Astrocyte of the spinal cord (primary cell): ENCODE measurements at places on chromosomes 11 and 22.

DNA sequence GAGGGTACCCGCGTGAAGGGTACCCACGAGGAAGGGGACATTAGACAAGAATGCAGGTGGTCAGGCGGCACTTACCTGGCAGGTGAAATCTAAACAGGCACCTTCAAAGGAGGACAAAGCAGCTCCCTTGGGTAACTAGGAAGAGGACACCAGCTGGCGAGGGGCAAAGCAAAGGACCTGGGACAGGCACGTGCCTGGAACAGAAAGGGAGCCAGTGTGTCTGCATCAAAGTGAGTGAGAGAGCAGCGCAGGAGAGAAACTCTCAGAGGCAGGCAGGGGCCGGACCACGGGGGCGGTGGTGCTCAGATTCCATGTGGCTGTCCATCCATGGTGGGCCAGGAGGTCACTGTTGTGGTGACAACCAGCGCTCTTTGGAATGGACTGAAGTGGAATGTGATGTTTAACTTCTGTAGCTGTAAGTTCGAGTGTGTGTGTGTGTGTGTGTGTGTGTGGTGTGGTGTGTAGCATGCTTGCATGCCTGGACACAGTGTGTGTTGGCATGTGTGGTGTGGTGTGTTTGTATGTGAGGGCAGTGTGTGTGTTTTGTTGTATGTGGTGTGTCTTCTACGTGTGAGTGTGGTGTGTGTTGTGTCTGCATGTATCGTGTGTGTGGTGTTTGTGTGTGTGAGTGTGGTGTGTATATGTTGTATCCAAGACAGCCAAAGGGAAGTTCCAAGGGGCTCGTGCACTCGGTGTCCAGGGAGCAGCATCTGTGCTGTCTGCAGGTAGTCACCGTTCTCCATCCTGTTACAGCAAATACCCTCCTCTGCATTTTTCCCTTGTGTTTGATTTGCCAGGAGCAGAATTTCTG is 86.4 kb downstream of the CDKN1C start:
- DNase-seq = no peak

DNA sequence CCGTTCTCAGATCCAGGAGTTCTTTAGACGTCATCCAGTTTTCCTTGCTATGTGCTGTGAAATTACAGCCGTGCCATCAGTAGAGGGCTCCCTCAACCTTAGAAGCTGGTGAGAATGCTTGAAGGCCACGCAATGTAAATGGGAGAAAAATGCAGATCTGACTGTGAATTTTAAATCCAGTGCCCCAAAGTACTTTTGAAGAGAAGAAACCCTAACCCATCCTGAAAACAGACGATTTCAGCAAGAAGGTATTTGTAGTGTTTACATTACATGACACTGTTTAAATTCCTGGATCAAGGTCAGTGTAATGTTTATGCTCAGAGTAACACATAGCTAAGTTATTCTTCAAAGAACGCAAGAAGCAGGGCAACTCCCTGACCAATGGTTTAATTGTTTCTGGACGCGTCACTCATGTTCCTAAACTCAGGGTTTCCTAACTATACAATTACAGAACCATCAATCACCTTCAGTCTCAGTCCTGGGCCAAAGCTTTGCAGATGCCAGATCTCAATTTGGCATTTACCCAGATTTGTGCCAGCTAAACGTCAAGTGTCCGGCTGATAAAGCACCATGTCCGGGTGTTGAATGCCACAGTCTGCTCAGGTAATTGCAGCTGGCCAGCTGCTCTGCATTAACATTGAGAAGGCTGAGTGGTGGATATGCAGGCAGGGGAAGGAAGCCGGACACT is 38.2 kb downstream of the ADAMTS8 start:
- DNase-seq = peak; percentile 81

GRCh38 chr11:12361682-12362081 is 15.7 kb upstream of the PARVA start:
- no peak for DNase-seq

GRCh38 chr11:26086028-26086427 is 245.9 kb upstream of the ANO3 start:
- no peak for DNase-seq

DNA sequence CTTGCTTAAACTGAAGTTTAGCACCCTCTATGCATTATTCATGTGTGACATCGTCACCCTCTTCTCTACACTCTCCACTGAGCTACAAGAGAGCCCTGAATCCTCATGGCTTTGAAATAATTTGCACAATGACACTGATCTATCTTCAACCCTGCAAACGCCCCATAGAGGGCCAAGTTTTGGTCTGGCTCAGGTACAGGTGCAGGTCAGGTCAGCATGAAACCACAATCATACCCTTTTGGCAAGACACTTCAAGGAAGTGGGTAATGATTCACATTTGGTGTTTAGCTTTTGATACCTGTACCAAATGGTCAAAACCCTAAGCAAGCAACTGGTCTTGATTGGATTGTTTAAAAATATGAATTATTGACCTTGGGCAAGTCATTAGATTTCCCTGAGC is 122.2 kb upstream of the CADM1 start:
- DNase-seq = no peak
